Stimulated activated CD4-positive, alpha-beta T cell treated with anti-CD3 and anti-CD28 coated beads, TNF-alpha, amount 100 ng/mL, for 1 hour (primary cell): ENCODE measurements at places on chromosomes 3 and 15.

DNA sequence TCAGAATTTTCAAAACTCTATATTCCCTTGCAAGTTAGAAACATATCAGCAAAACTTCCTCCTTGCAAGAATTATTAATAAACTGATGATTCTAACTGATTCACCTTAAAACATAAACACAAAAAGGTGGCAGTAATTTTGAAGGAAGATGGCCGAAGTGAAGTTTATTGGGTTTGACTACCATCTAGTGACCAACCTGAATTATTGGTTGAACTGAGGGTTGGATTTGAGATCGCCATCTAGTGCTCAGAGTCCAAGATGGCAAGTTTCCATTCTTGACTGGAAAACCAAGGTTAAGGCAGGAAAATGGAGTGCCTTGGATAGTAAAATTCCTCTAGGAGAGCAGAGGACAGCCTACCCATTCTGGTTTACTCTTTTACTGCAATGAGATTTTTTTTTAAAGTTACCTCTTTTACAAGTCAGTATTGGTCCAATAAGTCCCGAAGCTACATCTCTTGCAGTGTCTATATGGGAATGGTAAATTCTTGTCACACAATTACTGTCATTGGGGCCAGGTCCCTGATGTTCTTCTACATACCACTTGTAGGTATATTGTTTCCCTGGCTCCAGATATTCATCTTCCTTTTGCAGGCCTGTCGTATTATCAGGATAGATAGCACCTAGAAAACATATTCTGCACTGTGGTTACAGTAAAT lies 51.6 kb upstream of the CP start:
- DNase-seq = no peak

DNA sequence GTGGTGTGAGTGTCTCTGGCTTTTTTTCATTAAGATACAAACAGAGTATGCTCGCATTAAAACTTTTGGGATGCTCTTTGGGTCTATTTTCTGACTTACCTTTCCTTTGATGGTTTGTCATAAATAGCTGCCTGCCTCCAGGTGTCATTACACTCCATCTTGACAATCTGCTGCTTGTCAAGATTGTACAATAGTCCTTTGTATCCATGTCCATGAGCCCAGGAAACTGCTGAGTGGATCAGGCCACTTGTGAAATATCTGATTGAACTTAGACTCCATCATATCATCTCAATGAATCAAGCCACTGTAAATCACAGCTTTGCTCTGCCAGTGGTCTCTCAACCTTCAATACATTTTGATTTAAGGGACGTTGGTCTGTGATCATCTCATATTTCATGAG lies 135.2 kb downstream of the ECT2 start:
- DNase-seq = no peak

GRCh38 chr3:171458864-171459136 lies 1.4 kb downstream of the TNIK start:
- DNase-seq = no peak

GRCh38 chr3:129974564-129974832 lies at the start of gene TRH:
Gene TRH, plus strand, starts transcription at chr3:129974720. Its CDS starts 1,097 bp downstream, at chr3:129975817.
- no peak for DNase-seq

DNA sequence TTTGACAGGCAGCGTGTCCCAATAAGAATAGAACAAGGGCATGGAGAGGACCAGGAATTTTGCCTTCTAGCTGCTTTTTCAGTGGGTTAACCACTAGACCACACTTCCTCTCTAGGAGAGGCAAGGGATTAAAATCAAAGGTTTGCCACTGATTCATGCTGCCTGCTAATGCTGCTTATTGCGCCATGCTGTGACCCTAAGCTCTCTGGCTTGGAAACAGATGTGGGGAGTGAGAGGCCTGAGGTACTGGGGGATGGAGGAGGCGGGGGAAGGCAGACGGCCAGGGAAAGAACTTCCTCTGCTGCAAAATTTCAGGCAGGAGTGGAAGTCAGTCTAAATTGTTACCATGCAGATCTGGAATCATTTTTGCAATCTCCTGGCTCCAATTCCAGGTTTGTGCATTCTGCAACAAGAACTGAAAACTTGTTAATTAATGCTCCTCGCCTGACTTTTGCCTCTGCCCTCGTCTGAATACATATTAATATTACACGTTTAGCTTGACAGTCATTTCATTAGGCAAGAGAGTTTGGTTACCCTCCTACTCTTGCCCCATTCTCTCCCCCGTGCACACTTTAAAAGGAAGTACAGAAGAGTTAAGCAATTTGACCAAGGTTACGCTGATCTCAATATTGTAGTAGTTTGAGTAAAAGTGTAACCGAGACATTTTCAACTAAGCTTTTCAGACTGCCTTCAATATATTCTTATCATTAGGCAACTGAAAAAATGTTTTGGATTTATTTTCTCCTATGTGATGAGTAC lies 121.7 kb upstream of the SPRED1 start:
- DNase-seq = no peak

- DNase-seq = no peak
These were observed 1.9 kb downstream of the KLHDC8B start for GRCh38 chr3:49173116-49173791.

- DNase-seq = no peak
These were observed 25.9 kb downstream of the ACP3 start for GRCh38 chr3:132343018-132343612.

- DNase-seq = no peak
These were observed 13.4 kb downstream of the SEMA7A start for GRCh38 chr15:74420193-74420905.

DNA sequence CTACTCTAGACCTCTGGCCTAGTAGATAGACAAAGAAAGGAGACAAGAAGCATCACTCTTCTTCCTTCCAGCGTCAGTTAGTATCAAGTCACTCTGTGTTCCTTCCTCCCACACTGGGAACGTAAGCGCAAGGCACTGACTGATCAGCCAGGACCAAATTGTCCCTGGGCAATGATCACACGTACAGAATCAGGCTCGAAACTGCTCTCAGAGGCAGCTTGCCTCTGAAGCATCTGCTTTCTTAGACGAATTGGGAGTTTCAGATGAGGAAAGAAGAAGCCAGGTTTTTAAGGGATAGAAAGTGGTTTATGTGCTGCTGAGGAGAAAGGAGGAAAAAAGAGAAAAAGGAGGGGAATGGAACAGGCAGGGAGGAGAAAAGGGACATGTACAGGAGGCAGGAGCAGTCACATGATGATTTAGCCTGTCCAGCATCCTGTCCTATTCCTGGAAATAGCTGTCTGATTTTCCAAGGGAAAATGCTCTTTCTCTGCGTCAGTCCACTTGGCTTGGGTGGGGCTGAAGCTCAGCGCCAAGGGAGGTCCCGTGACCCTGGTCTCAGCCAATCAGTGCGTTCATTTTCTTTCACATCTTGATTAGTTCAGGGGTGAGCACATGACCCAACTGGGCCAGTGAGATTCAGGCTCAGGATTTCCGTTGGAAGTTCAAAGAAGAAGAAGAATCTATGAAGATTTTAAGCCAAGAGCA lies 102.0 kb upstream of the PRICKLE2 start:
- DNase-seq = no peak

DNA sequence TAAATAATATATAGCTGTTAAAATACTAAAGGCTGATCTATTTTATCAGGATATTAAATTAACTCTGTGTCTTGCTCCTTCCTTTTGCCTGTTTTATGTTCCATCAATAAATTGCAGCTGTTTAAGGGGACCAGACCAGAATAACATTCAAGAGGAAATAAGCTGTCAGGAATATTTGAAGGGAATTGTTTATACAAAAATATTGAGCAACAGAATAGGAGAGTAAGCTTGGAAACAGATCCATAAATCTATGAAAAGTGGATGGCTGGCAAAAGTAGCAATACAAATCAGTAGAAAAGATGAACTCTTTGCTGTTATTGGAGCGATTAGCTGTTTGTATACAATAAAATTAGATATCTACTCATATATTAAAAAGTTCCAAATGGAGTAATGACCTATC lies 36.2 kb upstream of the PLSCR2 start:
- no peak for DNase-seq

- no peak for DNase-seq
These were observed 12.2 kb upstream of the TRANK1 start for GRCh38 chr3:36957063-36957462.

GRCh38 chr3:33636125-33636850 lies 81.8 kb downstream of the CLASP2 start:
- DNase-seq = no peak

DNA sequence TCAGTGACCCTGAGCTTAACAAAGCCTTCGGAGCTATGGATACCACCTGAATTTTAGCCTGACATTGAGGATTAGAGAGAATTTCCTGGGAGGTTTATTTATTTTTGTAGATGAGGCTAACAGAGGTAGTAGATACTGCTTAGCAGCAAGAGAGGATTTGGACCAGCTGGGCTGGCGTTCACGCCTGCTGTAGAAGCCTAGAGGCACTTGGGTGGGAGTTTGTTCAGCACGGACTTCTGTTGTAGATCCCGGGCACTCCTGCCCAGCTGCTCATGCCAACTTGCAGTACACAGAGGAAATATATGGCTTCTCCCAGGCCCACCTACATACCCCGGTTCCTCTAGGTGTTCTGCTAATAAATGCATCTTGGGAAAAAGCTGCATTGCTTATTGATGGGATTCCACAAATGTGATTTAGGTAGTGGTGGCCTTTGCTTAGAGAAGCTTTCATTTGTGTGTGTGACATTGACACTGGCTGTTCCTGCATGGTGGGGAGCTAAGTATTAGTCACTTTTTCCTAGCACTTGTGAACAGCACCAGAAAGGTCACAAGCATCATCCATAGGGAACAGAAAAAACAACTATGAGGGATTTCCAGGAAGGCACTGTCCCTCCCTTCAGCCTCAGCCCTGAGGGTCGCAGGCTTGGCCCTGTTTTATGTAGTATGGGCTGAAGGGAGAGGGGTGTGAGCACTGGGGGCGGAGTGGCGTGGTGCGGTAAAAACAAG lies 324.8 kb upstream of the LRRFIP2 start:
- no peak for DNase-seq

DNA sequence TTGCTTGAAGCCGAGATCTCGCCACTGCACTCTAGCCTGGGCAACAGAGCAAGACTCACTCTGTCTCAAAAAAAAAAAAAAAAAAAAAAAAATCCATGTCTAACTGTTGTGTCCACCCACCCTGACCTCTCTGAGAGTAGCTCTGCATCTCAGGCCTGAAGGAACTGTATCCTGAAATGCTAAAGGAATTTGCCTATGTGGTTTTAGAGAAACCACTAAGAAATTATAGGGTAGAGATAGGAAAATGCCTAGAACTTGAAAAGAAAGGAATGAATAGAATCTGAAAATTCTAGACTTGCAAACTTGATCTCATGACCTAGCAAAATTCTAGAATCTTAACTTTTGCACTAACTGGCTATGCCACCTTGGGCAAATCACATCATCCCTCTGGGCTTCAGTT lies 217.5 kb upstream of the ROPN1 start:
- DNase-seq = no peak

DNA sequence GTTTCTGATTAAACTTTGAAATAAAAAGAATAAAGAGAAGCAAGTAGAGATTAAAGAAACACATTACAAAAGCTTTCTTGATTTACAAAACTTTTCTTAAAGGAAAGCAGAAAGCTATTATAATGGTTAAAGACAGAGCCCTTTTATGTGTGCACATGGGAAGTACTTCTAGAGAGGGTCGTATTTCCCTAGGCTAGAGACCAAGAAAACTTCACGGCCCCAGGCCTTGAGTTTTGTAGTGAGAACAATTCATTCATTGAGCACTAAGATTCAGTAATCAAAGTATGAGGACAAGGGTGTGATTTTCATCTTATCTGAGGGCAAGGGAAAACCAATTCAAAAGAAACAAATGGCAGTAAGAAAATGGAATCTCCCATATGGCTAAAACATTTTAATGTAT lies 854.1 kb downstream of the ROBO1 start:
- DNase-seq = no peak

DNA sequence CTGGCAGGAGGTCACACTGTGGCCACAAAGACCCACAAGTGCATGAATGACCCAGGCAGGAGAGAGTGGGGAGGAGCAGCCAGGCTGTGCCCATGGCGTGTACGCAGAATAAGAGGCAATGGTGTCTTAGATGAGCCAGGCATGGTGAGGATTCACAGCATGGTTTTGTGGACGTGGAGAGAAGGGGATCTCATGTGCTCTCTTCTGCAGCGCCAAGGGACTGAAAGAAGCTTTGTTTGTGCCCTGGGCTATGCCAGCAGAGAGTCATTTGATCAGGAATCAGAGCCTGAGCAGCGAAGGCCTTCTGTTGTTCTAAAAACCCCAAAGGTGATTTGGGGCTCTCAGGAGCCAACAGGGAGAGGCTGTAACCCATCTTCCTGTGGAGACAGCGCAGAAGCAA lies 18.7 kb upstream of the RPP14 start:
- no peak for DNase-seq

- DNase-seq = no peak
These were observed 43.9 kb upstream of the TMEM158 start for GRCh38 chr3:45269952-45270351.

- DNase-seq = no peak
These were observed 46.3 kb upstream of the CCDC80 start for GRCh38 chr3:112687211-112687610.

GRCh38 chr3:33426630-33427317 lies 13.4 kb downstream of the UBP1 start:
- no peak for DNase-seq

DNA sequence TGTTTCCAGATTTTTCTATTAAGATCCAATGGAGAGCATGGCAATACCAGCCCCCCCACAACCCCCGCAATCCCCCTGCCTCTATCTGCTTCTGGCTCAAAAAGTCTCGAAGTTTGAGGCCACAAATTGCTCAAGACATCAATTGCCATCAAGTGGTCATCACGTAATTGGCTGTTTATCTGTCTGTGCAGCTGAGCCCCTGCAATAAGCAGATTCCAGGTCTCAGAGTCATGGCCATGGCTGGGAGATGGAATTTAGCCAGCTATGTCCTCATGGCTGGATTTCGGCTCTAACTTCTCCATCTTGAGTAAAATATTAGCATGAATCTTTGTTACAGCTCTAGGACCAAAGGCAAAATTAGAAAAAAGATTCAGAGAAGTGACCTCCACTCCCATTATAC lies 22.7 kb downstream of the SSUH2 start:
- DNase-seq = no peak

GRCh38 chr3:194974468-194975135 lies 288.9 kb downstream of the FAM43A start:
- DNase-seq = no peak

GRCh38 chr3:194773771-194774455 lies 88.2 kb downstream of the FAM43A start:
- no peak for DNase-seq

- DNase-seq = no peak
These were observed 11.8 kb upstream of the MYO1E start for GRCh38 chr15:59384507-59384906.

DNA sequence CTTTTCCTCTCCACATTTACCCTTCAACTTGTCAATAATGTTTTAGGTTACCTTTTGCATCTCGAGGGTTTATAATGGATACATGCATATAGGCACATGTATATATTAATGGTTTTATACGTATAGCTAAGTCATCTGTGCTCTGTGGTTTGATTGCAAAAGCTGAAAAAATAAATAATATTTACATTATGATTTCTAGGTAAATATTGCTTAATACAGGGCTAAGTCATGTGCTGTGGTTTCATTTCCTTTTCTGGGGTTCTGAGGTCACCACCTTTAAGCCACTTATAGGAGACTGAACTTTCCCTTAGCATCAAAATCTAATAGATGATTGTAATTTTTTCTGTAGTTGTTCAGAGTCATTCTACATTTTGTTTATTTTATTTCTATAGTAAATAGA lies 33.1 kb downstream of the LPP start:
- no peak for DNase-seq

GRCh38 chr15:50888054-50888453 lies 20.4 kb upstream of the AP4E1 start:
- DNase-seq = no peak

- DNase-seq = no peak
These were observed at the start of gene ZNF660 for GRCh38 chr3:44584646-44585501. Gene ZNF660, plus strand, starts transcription at chr3:44584964. Its CDS starts 9,230 bp downstream, at chr3:44594194.

- DNase-seq = no peak
These were observed 702.0 kb downstream of the GRM7 start for GRCh38 chr3:7562892-7563291.

- no peak for DNase-seq
These were observed 83.7 kb downstream of the VGLL4 start for GRCh38 chr3:11559816-11560633.
